ENCODE measurements at places on chromosomes 2 and 18. TPM values are rescaled to one million over a fixed set of nuclear protein-coding genes. Genes with fewer than 3 reads are reported as not detected.

GRCh38 chr2:127158614-127159290 is 51.8 kb upstream of the BIN1 start:
- no peak for DNase-seq

The SP140 gene
- total RNA-seq: 2.7 TPM

The SCN7A gene
- total RNA-seq: 5.0 TPM

GRCh38 chr2:55025082-55025481 is 25.2 kb downstream of the RTN4 start:
- DNase-seq: no peak

The RSAD2 gene
- 8.9 TPM for total RNA-seq

The PMS1 gene
- total RNA-seq: 17.4 TPM

GRCh38 chr2:29582062-29582461 is 339.3 kb downstream of the ALK start:
- no peak for DNase-seq

DNA sequence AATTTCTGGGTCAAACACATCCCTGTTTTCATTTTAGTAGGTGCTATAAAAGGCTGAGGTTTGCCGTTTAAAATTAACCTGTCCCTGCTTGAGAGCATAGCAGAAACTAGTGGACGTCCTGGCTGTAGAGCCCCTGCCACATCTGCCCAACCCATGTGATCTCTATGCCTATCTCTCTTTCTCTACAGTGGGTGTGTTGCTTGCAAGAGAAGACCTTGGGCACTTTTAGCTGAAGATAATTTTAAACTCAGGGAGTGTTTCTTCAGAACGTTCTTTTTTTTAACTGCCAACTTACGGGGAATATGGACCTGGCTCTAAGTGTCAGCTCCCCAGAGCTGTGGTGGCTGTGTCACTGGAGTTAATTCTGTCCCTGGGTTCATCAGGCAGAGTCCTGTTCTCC is 100.6 kb downstream of the NRP2 start:
- no peak for DNase-seq

Data from aorta (tissue), 5 donors.